ENCODE measurements at places on chromosomes 7 and 10. TPM values are rescaled to one million over a fixed set of nuclear protein-coding genes. Genes with fewer than 3 reads are reported as not detected.

The H2BK1 gene
- total RNA-seq = not detected

The IDI2 gene
- total RNA-seq = not detected

The SLC26A5 gene
- total RNA-seq = not detected

GRCh38 chr7:5653661-5654060, 127.8 kb downstream of the RNF216 start:
- no peak overlapping the region for H3K4me3 ChIP-seq
- H3K27me3 ChIP-seq = no peaks in the 10 kb centered on the region
- H3K27ac ChIP-seq = peak overlapping the region; percentile 57
- H3K4me1 ChIP-seq = no peaks in the 10 kb centered on the region
- peaks cover 18% of the 10 kb centered on the region for H3K36me3 ChIP-seq
- no peak for DNase-seq

GRCh38 chr7:81267508-81267907, 348.7 kb upstream of the SEMA3C start:
- no peaks in the 10 kb centered on the region for H3K27me3 ChIP-seq
- no peak overlapping the region for H3K27ac ChIP-seq
- H3K4me1 ChIP-seq = no peaks in the 10 kb centered on the region
- peaks cover 3% of the 10 kb centered on the region for H3K36me3 ChIP-seq

DNA sequence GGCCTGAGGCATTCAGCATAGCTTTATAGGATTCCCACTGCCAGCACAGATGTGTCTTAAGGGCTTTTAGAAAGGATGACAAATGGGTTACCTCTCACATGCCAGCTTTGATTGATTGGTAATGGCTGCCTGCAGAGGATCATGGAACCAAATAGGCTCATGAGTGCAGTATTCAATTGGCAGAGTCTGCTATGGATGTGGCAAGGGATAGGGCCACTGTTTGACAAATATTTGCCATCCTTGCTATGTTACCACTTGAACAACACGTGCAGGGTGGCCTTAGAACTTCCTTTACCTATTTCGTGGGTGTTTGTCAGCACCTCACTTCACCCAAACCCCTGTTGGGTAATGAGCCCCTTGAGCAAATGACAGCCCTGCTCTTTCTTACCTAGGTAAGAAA, 139.2 kb downstream of the C10orf105 start:
- H3K4me3 ChIP-seq = no peak overlapping the region
- peaks cover 6% of the 10 kb centered on the region for H3K27me3 ChIP-seq
- peaks cover 1% of the 10 kb centered on the region for H3K4me1 ChIP-seq
- no peak overlapping the region for H3K27ac ChIP-seq
- no peak for DNase-seq

- peaks cover 27% of the 10 kb centered on the region for H3K27me3 ChIP-seq
- no peak overlapping the region for H3K4me3 ChIP-seq
- DNase-seq = no peak
- H3K27ac ChIP-seq = no peak overlapping the region
Measured at GRCh38 chr7:32216759-32217158, 146.6 kb upstream of the PDE1C start.

GRCh38 chr10:28837613-28838390, 160.5 kb downstream of the BAMBI start:
- DNase-seq = no peak
- no peaks in the 10 kb centered on the region for H3K36me3 ChIP-seq
- H3K4me1 ChIP-seq = peaks cover 11% of the 10 kb centered on the region
- no peak overlapping the region for H3K27ac ChIP-seq
- H3K27me3 ChIP-seq = no peaks in the 10 kb centered on the region
- H3K4me3 ChIP-seq = no peak overlapping the region
